ENCODE measurements at places on chromosomes 16 and 17. TPM values are rescaled to one million over a fixed set of nuclear protein-coding genes. Genes with fewer than 3 reads are reported as not detected.

PTX4 gene
- not detected for total RNA-seq

DNA sequence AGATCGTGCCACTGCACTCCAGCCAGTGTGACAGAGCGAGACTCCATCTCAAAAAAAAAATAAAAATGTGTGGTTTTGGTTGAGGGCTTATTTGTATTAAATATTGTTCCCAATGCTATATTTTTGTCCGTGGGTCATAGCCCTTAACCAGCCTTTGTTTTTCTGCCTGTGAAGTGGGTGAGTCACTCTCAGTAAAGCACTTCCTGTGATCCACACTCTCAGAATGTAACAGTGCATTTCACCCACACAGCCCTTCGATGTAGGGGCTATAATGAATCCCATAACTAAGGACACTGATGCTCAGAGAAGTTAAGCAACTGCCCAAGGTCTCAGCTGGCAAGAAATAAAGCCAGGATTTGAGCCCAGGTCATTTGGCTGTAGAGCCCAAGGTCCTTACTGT is 34.7 kb upstream of the POLR3E start:
- no peak overlapping the region for H3K4me3 ChIP-seq
- H3K27ac ChIP-seq = no peak overlapping the region
- H3K27me3 ChIP-seq = no peaks in the 10 kb centered on the region
- H3K36me3 ChIP-seq = peaks cover 9% of the 10 kb centered on the region
- no peak for DNase-seq

DNA sequence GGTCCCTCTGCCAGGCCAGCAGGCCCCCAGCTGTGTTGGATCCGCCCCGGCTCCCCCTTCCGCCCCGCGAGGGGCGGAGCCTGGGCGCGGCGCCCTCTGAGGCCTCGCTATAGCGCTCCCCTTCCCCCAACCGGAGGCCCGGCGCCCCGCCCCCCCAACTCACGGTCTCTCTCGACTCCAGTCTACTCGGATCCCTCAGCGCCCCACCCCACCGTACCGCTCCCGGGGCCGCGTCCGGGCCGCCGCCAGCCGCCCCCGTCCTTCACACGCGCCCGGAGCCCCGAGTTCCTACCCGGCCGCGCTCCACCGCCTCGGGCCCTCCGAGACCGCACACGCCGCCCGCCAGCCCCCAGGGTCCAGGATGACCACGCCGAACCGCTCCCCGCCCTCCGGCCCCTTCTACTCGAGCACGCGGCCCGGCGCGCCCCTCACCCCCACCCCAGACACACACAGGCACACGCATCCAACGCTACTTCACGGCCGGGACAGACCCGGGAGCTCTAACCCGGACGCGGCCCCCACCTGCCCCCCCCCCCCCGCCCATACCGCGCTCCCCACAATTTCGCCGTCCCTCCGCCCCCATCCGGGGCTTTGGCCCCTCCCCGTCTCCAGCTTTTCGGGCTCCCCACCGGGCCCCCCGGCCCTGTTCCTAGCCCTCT is 1.4 kb downstream of the PHF23 start:
- peaks cover 17% of the 10 kb centered on the region for H3K4me1 ChIP-seq
- DNase-seq = peak; percentile 82
- H3K4me3 ChIP-seq = peak overlapping the region; percentile 79
- H3K36me3 ChIP-seq = peaks cover 3% of the 10 kb centered on the region
- H3K27me3 ChIP-seq = no peaks in the 10 kb centered on the region

GRCh38 chr16:51629576-51629975 is 478.5 kb upstream of the SALL1 start:
- no peaks in the 10 kb centered on the region for H3K36me3 ChIP-seq
- no peak overlapping the region for H3K27ac ChIP-seq
- no peaks in the 10 kb centered on the region for H3K27me3 ChIP-seq
- no peaks in the 10 kb centered on the region for H3K4me1 ChIP-seq
- no peak for DNase-seq

ADAM11 gene
- 0.20 TPM for total RNA-seq
